ENCODE measurements at places on chromosomes 1 and 21. TPM values are rescaled to one million over a fixed set of nuclear protein-coding genes. Genes with fewer than 3 reads are reported as not detected.

GRCh38 chr1:172089768-172090510 is 248.6 kb downstream of the DNM3 start:
- DNase-seq: no peak

DNA sequence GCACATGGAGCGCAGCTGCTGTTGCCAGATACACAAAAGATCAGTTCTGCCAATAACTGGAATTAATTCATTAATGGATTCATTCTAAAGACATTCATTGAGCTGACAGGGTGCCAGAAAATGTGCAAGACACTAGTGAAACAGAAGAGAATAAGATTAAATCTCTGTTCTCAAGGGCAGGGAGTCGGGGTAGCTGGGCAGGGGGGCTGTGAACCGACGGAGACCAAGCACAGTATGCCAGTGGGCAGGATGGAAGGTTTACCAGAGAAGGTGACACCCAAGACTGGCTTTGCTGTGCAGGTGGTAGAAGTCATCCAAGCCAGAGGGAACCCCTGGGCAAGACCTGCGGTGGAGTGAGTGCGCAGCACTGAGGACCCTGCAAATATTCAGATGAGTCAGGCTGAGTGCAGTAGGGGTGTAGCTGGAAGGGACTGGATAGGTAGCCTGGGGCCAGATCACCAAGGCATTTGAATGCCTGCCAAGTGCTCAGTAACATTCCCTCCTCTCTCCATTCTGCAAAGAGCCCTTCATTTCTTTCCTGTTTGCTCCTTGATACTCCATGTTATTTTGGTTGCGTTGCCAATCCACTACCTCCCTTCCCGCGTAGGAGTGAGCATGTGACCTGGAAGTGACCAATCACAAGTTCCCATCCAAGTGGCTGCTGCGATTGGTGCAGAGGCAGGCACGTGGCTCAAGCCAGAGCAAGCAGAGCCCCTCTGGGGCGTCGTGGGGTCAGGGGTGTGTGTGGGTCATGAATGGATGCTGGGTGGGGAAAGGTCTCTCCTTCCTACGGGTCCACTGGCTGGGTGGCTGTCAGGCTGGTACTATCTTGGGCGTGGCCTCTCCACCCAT is 413.1 kb downstream of the PTPRU start:
- DNase-seq: no peak

DHRS3 gene
- 13.2 TPM for polyA plus RNA-seq

GRCh38 chr1:41390166-41390565 is 28.9 kb downstream of the FOXO6 start:
- no peak for DNase-seq

FBXO2 gene
- 0.32 TPM for polyA plus RNA-seq

COG2 gene
- 21.2 TPM for polyA plus RNA-seq

- no peak for DNase-seq
These were observed 99.1 kb downstream of the PTPN14 start for GRCh38 chr1:214452152-214452784.

DNA sequence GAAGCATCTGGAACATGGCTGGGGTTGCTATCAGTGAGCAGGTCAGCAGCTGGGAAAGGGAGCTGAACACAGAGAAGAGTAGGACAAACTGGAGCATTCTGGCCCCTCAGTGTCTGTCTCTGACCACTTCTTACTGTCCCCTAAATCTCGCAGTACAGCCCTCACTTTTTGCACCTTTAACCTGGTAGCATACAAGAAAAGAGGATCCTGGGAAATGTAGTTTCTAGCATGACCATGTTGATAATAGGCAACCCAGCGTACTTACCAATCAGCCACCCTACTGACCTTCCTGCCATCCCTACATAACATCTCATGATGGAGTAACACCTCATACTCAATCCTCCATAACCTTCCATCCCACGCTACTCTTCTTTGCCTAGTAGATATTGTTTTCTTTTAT is 99.1 kb upstream of the RAVER2 start:
- DNase-seq: no peak

All from forelimb muscle (tissue), 1 donor.